ENCODE measurements at places on chromosomes 4 and X.

- no peak for DNase-seq
These were observed 124.4 kb downstream of the CHRDL1 start for GRCh38 chrX:110671068-110671803.

DNA sequence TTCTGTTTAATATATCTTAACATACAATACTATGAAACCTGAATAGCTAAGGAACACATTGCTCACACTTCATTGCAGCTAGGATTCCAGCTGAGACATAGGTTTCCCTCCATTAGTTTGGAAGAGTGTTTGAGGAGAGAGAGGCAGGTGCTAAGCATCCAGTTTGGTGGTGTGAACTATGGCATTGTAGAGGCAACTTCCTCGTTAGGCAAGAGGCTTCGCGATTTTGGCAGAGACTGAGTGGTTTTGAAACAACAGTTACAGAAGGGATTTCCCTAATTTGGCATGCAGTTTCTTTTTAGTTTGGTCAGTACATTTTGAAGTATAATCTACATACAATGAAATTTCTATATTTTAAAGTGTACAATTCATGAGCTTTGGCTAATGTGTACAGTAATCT, 117.1 kb upstream of the BMP3 start:
- DNase-seq: no peak

GRCh38 chr4:129145222-129145730, 49.3 kb downstream of the C4orf33 start:
- DNase-seq: no peak

DNA sequence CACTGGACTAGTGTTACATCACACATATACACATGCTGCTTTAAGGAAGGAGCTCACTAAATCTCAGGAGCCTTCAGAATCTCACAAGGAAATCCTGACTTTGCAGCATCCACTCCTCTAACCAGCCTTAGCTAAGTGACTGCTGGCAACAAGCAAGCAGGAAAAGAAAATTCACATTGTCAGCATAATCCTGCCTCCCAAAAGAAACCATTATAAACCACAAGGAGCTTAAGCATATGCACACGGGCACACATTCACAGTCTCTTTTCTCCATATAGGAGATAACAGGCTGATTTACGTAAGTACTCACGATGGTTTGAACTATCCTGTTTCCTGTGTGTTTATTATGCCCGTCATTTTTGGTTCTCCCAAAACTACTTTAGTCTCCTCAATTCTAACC, 136.3 kb downstream of the TMEM144 start:
- no peak for DNase-seq

- DNase-seq: no peak
These were observed 56.7 kb upstream of the SLC7A11 start for GRCh38 chr4:138298866-138299265.

DNA sequence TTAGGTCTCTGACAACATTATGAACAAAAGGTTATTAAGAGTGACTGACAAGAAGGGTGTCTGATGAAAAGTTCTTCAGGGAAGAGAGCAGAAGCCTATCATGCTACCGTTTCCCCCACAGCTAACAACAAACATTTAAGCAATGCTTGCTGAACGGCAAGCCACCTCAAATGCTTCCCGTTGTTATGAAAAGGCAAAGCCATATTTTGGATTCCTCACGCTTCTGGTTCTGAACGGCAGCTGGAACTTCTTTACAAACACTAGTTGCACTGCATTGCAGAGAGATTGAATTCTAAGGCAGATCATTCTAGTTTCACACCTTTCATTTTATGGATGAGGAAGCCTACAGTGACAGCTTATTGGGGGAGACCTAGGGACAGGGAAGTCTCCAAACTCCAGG, 48.6 kb upstream of the NAP1L5 start:
- no peak for DNase-seq

- no peak for DNase-seq
These were observed 21.2 kb downstream of the TRIML1 start for GRCh38 chr4:188160406-188160805.

DNA sequence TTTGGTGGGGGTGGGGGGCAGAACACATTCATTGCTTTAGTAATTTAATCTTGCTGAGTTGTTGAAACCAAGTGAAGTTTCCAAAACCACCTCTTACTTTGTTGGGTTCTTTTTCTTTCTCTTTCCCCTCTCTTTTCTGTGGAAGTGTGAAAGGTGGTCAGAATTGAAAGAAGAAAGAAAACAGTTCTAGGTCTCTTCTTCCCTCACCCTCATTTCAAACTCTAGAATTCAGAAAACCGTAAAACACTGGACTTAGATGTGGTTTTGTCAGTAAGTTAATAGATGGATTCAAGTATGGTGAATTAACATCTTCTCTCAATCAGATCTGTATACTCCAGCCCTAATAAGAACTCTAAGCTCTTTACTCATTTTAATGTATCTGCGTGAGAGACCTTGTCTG, 23.7 kb downstream of the PLP1 start:
- DNase-seq: no peak

All from CD4-positive, alpha-beta T cell treated with Interleukin-21 for 1 hour (primary cell).